ENCODE measurements at places on chromosomes 1 and 21.

DNA sequence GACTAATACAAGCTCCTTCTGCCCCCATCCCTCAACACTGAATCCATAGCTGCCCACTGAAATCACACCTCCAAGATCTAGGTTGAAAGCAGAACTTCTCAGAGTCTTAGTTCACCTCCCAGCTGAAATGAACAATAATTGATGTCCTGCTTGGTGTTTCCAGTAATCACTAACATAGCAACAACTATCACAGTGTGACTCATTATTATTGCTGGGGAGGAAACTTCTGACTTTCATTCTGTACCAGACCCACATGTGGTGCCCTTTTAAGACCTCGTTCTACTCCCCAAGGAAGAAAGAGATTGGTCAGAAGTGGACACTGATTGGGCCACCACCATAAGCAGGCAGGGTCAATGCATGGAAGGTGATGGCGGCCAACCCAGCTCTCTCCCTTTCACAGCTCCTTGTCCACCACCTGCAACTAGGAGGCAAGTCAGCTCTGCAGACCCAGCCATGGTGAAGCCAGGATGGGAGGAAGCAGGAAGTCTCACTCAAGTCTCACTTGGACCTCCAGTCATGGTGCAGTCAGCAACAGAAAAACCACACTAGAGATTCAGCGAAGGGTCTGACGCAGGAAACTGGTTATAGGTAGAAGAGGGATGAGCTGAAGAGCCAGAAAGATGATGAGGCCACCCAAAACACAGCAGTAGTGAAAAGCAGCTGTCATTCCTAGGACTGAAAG lies 720.2 kb downstream of the PTPRU start:
- no peaks in the 10 kb centered on the region for H3K36me3 ChIP-seq
- DNase-seq, result no peak
- H3K4me1 ChIP-seq, result no peaks in the 10 kb centered on the region
- no peak overlapping the region for H3K4me3 ChIP-seq
- no peaks in the 10 kb centered on the region for H3K27me3 ChIP-seq

GRCh38 chr1:196405839-196406238 lies 202.4 kb downstream of the KCNT2 start:
- no peak overlapping the region for H3K27ac ChIP-seq
- H3K36me3 ChIP-seq, result no peaks in the 10 kb centered on the region

DNA sequence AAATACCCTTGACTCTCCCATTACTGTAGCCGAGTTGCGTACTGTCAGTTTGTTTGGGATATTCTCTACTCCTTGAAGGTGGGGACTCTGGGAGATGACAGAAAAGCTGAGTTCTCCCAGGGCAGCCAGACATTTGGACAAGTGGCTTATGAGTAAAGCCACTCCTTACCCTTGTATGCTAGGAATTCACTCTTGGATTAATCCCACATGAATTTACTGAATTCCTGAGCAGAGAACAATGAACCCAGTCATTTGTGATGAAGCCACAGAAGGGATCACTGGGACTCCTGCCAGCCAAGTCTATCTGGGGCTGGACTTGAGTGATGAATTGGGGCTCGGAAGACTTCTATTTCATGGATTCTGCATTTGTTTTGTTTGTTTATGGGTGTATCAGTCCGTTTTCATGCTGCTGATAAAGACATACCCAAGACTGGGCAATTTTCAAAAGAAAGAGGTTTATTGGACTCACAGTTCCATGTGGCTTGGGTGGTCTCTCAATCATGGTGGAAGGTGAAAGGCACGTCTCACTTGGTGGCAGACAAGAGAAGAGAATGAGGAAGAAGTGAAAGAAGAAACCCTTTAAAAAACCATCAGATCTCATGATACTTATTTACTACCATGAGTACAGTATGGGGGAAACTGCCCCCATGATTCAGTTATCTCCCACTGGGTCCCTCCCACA lies 25.1 kb downstream of the C1orf116 start:
- peaks cover 22% of the 10 kb centered on the region for H3K4me1 ChIP-seq
- peak; percentile 94 for DNase-seq
- H3K27ac ChIP-seq, result peak overlapping the region; percentile 78
- H3K4me3 ChIP-seq, result peak overlapping the region; percentile 45
- H3K36me3 ChIP-seq, result no peaks in the 10 kb centered on the region

DNA sequence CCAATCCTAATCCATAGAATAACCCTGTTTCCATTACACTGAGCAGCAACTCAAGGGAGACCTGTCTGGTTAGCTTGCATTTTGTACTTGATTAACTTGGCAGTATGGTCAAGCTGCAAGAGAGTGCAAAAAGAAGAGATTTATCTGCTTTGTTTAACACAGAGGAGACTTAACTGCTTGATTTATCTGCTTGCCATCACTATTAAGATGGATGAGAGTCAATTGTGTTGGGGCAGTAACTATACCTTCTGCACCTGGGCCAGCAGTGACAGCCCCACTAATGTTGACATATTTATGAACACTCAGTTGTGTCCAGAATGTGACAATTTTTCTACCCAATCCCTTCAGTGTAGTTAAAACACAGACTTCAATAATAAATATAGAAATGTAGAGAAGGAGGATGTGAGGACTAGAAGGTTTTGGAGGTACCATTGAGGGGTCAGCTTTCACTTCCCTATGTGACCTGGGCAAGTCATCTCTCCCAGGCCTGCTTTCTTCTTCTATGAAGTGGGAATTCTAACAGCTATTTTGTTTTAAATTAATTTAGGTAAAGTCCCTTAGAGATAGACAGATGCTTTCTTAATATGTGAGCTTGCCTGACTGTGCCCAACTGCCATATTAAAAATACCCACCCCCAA lies 159.1 kb upstream of the KCNK2 start:
- no peaks in the 10 kb centered on the region for H3K4me1 ChIP-seq
- no peak overlapping the region for H3K4me3 ChIP-seq
- no peaks in the 10 kb centered on the region for H3K27me3 ChIP-seq

DNA sequence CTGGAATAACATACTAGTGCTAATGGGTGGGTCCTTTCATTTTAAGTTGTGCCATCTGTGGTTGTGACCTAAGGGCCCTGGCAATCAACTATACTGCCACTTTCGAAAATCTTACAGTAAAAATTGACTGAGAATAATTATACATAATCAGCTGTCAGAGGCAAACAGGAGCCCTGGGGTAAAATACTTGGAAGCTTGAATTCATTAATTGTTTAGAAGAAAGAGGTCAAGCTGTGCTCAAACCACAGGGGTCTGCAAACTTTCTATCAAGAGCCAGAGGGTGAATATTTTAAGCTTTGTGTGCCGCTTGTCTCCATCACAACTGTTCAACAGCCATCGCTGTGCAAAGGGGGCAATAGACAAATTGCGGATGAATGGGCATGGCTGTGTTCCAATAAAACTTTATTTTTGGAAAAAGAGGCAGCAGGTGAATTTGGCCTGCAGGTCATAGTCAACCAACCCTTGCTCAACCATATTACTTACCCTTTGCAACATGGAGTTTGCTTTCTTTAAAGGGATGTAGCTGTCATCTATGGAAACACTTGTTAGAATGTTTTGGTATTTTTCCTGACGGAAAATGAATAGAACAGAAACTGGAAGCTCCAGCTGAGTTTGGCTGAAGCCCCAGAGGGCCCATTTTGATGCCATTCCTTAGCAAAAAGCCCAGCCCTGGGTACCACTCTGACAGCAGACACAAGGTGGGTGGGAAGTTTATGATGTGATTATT lies 35.7 kb upstream of the USP1 start:
- H3K36me3 ChIP-seq, result no peaks in the 10 kb centered on the region
- no peak overlapping the region for H3K27ac ChIP-seq
- no peaks in the 10 kb centered on the region for H3K4me1 ChIP-seq
- no peaks in the 10 kb centered on the region for H3K27me3 ChIP-seq
- no peak for DNase-seq

DNA sequence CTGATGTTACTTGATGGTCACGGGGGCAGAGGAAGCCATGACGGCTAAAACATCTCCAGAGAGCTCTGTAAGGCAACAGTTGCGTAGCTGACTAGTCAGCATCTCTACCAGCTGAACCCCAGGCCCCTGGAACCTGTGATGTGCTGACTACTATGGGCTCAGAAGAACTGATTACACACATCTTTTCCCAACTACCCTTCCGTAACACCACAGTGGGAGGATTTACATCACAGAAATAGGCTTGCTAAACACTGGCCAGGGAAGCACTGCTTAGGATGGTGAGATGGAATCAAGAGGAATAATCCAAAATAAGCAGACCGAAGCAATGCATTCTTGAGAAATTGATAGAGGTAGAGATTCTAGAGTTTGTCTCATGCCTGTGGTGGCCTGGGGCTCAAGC lies 122.5 kb downstream of the SMYD2 start:
- H3K27ac ChIP-seq, result no peak overlapping the region
- H3K27me3 ChIP-seq, result no peaks in the 10 kb centered on the region
- H3K4me1 ChIP-seq, result peaks cover 18% of the 10 kb centered on the region
- H3K36me3 ChIP-seq, result peaks cover 39% of the 10 kb centered on the region
- no peak for DNase-seq
